ENCODE measurements at places on chromosomes 5 and 9.

DNA sequence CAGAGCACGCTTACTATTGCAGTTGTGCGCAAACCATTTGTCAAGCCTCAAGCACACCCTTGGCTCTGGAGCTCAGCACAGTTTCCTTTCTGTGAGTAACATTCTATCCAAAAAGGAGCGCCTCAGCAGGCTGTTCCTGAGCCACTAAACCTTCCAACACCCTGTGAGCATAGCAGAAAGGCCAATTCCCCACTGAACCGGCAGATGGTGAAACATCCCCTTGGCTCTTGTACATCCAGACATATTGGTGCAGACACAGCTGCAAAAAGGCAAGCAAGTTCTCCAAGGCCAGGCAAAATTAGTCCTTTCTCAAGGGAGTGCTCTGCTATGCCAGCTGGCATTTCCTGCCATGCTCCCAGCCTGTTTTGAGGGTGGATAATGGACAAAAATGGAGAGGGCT, 44.1 kb upstream of the CEMIP2 start:
- DNase-seq, result peak; percentile 59

DNA sequence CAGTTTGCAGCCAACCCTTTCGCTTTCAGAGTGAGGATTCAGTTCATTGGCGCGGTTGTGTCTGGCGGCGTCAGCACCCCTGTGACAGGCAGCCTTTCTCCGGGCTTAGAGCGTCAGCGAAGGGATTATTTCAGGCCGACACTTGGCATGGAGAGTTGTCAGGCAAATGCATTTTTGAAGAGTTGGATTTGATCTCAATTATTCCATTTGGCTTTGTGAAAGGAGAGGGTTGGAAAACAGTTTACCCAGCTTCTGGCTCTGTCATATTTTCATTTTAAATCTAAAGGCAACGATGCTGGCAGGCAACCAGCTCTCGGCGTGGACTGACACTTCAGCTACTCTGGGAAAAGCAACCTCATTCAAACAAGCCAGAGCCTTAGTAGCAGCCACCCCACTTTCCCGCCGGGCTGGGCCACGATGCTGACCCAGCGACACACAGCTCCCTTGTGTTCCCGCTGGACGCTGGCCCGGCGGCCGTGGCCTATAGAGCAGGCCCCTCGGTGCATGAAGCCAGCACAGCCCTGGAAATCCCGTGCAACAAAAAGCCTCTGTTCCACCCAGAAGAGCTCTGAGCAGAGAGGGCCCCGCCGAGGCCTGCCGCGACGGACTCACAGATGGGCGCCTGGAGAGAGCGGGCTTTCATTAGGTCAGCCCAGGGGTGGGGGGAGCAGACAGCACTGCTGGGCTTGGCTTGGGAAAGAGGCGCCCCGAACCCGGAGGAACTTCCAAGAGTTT, 28.9 kb upstream of the LPCAT1 start:
- peak; percentile 74 for DNase-seq

DNA sequence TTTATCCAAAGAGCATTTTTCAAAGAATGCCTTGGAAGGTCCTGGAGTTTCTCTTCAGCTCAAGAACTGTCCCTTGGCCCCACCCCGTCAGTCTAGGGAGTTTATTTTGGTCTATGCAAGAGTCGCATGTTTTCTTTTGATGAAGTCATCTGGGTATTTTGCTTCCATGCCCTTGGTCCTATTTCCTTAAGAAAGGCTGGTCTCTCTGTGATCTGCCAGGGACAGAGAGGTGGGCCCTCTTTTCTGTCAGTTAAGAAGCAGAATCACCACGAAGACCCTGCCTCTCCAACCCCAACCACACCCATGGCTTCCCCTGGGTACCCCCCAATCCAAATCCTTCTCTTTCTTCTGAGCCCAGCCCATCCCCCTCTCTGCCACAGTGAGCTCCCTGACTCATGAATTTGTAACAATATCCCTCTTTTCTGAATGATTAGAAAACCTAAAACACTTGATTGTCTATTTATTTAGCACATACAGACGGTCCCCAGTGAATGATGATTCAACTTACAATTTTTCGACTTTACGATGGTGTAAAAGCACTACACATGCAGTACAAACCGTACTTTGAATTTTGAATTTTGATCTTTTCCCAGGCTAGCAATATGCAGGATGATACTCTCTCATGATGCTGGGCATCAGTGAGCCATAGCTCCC, 163.5 kb upstream of the ADRA1B start:
- no peak for DNase-seq

- no peak for DNase-seq
Measured at GRCh38 chr5:50751064-50751657, 84.7 kb downstream of the PARP8 start.

DNA sequence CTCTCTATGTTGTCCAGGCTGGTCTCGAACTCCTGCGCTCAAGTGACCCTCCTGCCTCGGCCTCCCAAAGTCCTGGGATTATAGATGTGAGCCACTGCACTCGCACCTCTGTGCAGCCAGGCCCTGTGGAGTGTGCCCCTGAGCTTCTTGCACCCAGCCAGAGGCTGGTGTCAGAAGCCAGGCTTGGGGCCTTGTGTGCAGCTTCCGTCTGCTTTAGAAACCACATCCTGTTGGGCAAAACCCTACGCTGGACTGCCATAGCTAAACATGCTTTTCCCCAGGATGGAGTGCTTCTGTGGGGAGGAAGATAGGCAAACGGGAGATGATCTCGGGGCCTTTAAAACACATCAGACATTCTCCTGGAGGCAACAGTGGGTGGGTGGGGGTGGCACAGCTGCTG, 40.1 kb downstream of the PRRT1B start:
- peak; percentile 57 for DNase-seq

- no peak for DNase-seq
Measured at GRCh38 chr9:96501633-96502538, 51.9 kb downstream of the HABP4 start.

- peak; percentile 74 for DNase-seq
Measured at GRCh38 chr9:16329671-16330113, 540.8 kb downstream of the BNC2 start.

DNA sequence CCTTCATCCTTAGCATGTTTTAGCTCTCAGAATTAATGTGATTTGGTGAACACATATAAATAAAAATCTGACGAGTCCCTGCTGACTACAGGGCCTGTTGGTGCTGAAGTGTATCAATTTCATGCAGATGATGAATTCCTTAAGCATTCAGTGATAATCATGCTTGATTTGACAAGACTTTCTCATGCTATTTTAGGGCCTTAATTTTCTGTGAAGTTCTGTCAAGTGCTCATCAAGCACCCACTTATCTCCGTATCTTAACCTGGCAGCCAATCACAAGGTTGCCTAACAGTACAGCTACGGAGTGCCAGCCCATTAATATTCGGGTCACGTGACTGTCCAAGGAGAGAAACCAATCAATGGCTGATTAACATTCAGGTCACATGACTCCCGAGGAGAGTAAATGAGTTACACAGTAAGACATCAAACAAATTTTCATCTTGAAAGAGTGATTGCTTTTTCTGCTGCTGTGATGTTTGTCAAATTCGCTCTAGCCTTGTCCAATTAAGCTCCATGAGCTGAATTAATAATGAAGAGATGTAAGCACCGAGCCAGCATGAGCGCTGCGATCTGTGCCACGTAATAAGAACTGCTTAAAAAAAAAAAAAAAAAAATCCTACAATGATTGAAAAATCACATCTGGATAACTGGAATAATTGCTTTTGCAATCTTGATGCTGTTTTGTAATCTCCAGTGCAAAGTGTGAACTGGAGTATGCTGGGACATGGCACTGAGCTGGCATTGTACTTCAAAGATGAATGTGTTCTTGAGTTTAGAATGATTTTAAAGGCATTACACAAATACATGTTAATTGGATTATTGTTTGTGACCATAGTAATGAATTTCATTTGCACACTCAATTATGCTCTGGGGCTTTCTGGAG, 104.3 kb upstream of the SPATA31D4 start:
- no peak for DNase-seq

GRCh38 chr9:104740621-104741020, 6.9 kb upstream of the NIPSNAP3A start:
- DNase-seq, result no peak
